ENCODE measurements at places on chromosomes 3 and 15.

DNA sequence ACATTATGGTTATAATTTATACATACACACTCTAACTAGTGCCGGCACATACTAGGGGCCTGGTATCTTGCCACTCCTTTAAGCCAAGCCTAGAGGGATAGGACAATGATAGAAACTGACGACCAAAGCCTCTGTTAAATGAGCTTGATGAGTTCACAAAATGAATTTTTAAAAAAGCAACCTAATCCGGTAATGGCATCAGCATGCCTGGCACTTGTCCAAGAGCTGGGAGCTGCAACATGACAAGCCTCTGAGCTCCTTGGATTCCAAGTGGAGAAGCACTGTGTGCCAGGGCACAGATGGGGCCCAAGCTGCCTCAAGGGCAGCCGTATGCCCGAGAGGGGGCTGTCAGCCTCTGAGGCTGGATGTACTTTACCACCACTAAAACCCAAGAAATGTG, 9.7 kb downstream of the ETV5 start:
- DNase-seq: peak; percentile 87

DNA sequence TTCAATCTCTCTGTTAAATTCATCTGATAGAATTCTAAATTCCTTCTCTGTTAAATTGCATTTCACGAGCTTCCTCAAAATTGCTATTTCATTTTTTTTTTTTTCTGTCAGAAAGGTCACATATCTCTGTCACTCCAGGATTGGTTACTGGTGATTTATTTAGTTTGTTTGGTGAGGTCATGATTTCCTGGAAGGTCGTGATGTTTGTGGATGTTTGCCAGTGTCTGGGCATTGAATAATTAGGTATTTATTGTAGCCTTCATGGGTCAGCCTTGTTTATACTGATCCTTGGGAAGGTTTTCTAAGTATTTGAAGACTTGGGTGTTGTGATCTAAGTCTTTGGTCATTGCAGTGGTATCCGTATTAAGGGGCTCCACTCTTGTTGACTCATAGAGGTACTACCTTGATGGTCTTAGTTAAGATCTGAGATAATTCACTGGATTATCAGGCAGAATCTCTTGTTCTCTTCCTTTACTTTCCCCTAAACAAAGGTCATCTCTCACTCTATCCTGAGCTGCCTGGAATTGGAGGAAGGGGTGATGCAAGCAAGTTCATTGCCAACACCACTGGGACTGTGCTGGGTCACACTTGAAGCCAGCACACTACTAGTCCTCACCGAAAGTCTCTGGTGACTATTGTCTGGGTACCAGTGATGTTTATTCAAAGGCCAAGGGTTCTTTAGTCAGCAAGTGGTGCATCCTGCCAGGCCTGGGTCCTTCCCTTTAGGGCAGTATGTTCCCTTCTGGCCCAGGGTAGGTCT, 231.1 kb downstream of the GBE1 start:
- no peak for DNase-seq

DNA sequence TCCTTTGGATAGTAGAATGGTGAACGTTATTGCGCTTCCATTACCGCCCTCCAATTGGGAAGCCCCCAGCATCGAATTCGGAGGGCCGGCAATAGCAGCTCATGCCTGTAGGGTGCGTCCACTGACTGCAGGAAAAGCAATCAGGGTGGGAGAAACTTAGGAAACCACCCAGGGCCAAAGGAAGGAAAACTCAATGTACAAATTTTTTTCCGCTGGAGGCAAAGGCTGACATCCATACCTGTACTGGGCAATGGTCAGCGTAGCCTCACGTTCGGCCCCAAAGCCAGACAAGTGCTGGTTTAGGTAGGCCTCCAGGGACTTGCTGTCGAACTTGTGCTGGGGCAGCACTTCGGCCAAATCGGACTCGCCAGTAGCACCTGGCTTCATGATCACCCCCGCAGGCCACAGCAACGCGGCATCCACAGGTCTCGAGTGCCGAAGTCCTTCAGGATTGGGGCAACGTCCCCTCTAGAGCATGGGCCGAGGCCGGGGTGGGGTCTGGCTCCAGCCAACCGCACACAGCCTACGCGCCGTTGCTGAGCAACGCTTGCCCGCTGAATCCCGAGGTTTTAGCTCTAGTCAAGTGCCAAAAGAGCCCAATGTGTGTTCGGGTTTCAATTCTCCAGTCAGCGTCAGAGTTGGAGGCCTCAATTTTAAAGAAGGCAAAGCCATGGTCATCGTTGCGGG, at the start of gene ACAD11:
Gene ACAD11, minus strand, starts transcription at position 445 of the 687 bp plus-strand sequence. Its CDS starts 58 bp downstream, at position 387.
- DNase-seq: peak; percentile 81

DNA sequence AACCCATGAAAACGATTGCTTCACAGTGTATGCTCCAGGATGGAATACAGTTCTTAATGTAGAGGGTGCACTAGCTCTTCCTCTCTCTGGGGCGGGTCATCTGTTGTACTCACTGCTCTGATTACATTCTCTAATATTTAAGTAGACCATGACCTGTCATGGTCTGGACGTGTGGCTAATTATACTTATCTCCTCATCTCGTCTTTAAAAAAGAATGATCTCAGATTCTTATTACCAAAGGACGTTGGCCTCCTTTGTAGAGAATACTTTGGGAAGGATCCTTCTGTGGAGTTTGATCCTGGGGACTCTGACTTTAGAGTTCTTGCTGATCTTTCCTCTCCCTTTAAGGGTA, 48.4 kb upstream of the TRAK1 start:
- DNase-seq: no peak

- peak; percentile 58 for DNase-seq
Observed at GRCh38 chr15:76340198-76340802, 3.7 kb downstream of the ISL2 start.

DNA sequence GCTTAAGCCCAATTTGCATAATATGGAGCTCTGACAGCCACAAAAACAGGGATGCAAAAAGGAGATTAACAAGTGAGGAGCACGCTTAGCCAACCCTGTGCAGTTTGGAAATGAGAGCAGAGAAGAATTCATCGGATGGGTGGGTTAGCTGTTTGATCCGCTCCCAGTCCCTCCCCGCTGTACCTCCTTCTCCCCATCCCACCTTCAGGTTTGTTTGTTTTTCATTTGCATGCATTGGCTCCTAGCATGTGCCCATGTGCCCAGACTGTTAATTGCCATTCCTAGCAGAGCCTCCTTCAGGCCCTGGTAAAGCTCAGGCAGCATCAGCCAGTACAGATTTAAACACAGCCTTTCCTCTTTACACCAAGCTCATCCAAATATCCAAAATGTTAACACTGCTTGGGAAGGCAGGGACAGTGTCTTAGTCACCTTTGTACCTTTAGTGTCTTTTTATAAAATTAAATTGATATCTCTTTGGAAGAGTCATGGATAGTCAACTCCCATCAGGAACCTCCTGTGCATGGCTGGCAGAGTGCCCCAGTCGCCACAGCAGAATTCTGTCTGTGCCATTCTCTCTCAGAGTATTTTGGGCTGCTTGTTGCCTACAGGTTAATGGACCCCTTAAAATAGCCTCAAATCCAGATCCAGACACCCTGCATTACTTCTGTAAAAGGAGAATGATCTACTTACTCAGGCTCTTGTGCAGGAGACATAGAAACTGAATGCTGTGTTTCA, 244.2 kb downstream of the LSAMP start:
- no peak for DNase-seq

DNA sequence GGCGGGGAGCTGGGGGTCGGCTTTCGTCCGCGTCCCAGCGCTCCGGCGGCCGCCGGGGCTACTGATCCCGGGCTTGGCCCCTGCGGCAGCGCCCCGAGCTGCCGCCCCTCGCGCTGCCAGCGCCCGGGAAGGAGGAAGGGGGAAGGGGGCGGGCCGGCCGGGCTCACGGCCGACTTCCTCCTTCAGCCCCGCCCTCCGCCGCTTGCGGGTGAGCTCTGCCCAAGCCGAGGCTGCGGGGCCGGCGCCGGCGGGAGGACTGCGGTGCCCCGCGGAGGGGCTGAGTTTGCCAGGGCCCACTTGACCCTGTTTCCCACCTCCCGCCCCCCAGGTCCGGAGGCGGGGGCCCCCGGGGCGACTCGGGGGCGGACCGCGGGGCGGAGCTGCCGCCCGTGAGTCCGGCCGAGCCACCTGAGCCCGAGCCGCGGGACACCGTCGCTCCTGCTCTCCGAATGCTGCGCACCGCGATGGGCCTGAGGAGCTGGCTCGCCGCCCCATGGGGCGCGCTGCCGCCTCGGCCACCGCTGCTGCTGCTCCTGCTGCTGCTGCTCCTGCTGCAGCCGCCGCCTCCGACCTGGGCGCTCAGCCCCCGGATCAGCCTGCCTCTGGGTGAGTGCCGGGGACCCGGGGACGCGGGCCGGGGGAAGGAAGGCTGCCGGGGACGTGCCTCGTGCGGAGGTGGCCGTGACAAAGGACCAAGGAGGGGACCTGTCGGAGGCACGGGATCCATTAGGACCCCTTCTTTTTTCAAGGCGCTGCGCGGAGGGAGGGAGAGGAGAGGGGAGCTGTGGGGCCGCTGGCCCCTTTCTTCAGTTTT, at the start of gene SEMA4B:
Gene SEMA4B, plus strand, starts transcription at position 201 of the 814 bp plus-strand sequence. Its CDS starts 249 bp downstream, at position 450.
- peak; percentile 83 for DNase-seq

- peak; percentile 58 for DNase-seq
Observed at GRCh38 chr15:81163961-81164800, 30.1 kb downstream of the CFAP161 start.

GRCh38 chr3:53836084-53836872, 9.9 kb downstream of the CHDH start:
- no peak for DNase-seq
